ENCODE measurements at places on chromosomes 5 and 9. TPM values are rescaled to one million over a fixed set of nuclear protein-coding genes. Genes with fewer than 3 reads are reported as not detected.

GRCh38 chr5:55603922-55604321, 69.2 kb upstream of the PLPP1 start:
- no peaks in the 10 kb centered on the region for H3K27me3 ChIP-seq
- no peak for DNase-seq
- H3K4me3 ChIP-seq = no peak overlapping the region
- peak overlapping the region; percentile 95 for H3K27ac ChIP-seq
- peaks cover 14% of the 10 kb centered on the region for H3K4me1 ChIP-seq

- no peak overlapping the region for H3K4me3 ChIP-seq
- no peaks in the 10 kb centered on the region for H3K27me3 ChIP-seq
- no peak for DNase-seq
- H3K36me3 ChIP-seq = no peaks in the 10 kb centered on the region
Measured at GRCh38 chr9:135589596-135590485, 28.3 kb downstream of the PAEP start.

DNA sequence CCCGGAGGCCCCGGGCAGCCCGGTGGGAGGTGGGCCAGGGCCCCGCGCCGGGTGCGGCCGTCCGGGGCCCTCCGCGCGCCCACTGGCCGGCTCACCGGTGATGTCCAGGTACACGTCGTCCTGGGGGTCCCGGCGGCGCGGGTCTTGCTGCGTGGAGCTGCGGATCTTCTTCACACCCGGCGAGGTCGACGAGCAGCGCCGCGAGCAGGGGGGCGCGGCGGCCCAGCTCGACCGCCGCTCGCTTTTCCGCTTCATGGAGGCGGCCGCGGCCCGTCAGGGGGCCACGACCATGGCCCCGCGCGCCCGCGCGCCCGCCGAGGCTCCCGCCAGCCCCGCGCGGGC, 548 bp downstream of the CDC14B start:
- peak overlapping the region; percentile 83 for H3K27ac ChIP-seq
- peak overlapping the region; percentile 85 for H3K4me3 ChIP-seq
- no peak for DNase-seq

DNA sequence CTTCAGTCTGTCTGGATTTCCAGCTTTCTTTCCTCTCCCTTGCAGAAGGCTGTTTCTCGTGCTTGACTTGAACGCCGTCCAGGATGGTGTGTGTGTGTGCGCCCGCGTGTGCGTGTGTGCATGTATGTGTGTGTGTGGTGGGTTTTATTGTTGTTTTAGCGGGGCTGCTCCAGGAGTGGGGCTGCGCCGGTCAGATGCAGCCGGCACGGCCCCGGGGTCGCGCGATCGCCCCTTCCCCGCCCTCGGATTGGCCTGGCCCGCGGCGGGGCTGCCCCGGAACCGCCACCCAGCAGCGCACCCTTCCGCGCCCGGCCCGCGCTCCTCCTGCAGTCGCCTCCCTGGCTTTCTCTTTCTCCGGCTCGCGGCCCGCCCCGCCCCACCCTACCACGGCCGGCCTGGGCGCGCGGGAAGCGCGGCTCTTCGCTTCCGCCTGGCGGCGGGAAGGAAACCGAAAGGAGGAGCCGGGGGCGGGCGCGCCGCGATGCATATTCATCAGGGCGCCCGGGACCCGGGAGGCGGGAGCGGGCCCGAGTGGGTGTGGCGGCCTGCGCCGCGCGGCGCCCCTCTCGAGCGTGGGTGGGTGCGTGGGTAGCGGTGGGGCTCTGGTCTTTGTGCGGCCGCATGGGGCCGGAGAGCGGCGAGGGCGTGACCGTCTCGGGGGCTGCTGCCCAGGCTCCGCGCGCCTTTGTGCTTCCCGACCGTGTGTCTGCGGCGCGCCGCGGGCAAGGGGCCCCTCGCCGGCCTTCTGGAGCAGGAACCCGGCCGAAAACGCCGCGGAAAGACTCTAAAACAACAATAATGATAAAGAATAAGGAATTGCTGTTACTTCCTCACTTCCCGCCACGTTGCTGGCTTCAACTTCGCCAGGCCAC, 8.5 kb upstream of the NFIB start:
- peak overlapping the region; percentile 84 for H3K4me3 ChIP-seq
- peak; percentile 86 for DNase-seq
- H3K36me3 ChIP-seq = no peaks in the 10 kb centered on the region
- peak overlapping the region; percentile 99 for H3K27ac ChIP-seq
- no peaks in the 10 kb centered on the region for H3K4me1 ChIP-seq

The WDR31 gene
- 1.9 TPM for total RNA-seq

GRCh38 chr9:70053864-70054263, 10.2 kb downstream of the MAMDC2 start:
- no peak for DNase-seq
- no peak overlapping the region for H3K4me3 ChIP-seq
- peaks cover 4% of the 10 kb centered on the region for H3K4me1 ChIP-seq
- no peaks in the 10 kb centered on the region for H3K27me3 ChIP-seq
- H3K27ac ChIP-seq = peak overlapping the region; percentile 64

The PCDHGC4 gene
- total RNA-seq = 2.6 TPM

The ZNF462 gene
- total RNA-seq = 9.0 TPM

DNA sequence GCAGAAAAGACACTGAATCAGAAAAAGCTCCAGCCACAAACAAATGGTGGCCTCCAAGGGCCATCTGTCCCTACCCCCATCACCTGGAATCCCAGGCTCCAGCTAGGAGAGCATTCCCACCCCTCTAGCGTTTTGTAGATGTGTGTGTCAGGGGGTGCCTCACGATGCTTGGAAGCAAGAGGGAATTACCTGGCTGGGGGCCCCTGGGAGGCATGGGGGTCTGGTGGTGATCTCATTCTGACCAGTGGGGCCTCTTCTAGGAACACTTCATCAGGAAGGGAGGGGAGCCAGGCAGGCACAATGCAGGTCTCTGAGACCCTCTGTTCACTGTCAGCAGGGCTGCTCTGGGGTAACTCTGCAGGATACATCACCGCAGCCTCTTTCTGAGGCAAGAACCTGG, 6.0 kb downstream of the SHROOM1 start:
- no peaks in the 10 kb centered on the region for H3K27me3 ChIP-seq
- no peak overlapping the region for H3K27ac ChIP-seq
- H3K36me3 ChIP-seq = no peaks in the 10 kb centered on the region
- DNase-seq = no peak
- H3K4me1 ChIP-seq = no peaks in the 10 kb centered on the region
- no peak overlapping the region for H3K4me3 ChIP-seq

DNA sequence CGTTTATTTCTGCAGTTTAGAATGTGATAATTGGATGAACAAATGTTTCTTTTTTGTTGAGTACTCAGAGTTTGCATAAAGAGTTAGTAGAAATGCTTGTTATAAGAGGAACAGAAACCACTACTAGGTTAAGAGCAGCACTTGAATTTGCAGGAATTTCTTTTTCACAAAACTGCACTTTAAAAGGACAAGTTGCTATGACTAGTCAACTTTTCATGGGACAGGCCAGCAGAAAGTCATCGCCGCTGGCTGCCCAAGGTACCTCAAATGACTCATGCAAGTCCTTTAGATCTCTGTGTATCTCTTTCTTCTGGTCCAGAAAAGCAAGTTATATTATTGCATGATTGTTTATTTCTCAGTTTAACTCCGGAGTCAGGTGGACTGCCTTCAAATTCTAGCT, 97.3 kb upstream of the HMHB1 start:
- no peaks in the 10 kb centered on the region for H3K4me1 ChIP-seq
- H3K36me3 ChIP-seq = no peaks in the 10 kb centered on the region
- no peaks in the 10 kb centered on the region for H3K27me3 ChIP-seq
- no peak for DNase-seq

GRCh38 chr5:172786736-172787462, 15.9 kb upstream of the DUSP1 start:
- H3K4me3 ChIP-seq = no peak overlapping the region
- no peak overlapping the region for H3K27ac ChIP-seq
- no peaks in the 10 kb centered on the region for H3K36me3 ChIP-seq
- no peaks in the 10 kb centered on the region for H3K27me3 ChIP-seq

- H3K27ac ChIP-seq = no peak within 1 kb of the TSS
- DNase-seq = no peak
- peaks cover 6% of the 10 kb centered on the region for H3K4me1 ChIP-seq
- no peaks in the 10 kb centered on the region for H3K36me3 ChIP-seq
Measured at GRCh38 chr9:97853056-97853843, at the start of gene FOXE1. FOXE1 (plus strand) TSS chr9:97853226; CDS start chr9:97853915, 689 bp downstream.

The PCDHGC3 gene
- 29.6 TPM for total RNA-seq

DNA sequence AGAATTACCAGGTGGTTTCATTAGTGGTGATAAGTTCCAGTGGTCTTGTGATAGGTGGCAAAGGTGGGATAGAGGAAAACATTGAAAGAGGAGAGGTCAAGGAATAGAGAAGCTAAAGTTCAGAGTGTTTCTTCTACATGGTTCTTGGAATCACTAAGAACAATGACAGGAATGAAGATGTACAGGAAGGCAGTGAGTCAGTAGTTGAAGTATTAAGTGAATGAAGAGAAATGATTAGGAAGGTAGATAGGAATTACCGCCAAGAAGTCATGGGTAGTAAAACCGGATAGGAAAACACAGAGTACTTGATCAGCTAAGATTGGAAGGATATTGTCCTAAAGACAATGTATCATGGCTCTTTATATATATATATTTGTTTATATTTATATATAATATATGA, 37.9 kb upstream of the RASA1 start:
- H3K27ac ChIP-seq = no peak overlapping the region
- no peaks in the 10 kb centered on the region for H3K27me3 ChIP-seq
- no peaks in the 10 kb centered on the region for H3K4me1 ChIP-seq
- no peak overlapping the region for H3K4me3 ChIP-seq
- H3K36me3 ChIP-seq = no peaks in the 10 kb centered on the region

- H3K27ac ChIP-seq = peak overlapping the region; percentile 41
- DNase-seq = no peak
- H3K4me1 ChIP-seq = peaks cover 13% of the 10 kb centered on the region
Measured at GRCh38 chr9:83281306-83282255, 218.6 kb upstream of the RASEF start.

GRCh38 chr9:92747459-92748232, 17.0 kb downstream of the BICD2 start:
- no peaks in the 10 kb centered on the region for H3K36me3 ChIP-seq
- H3K27ac ChIP-seq = no peak overlapping the region
- DNase-seq = no peak
- no peaks in the 10 kb centered on the region for H3K4me1 ChIP-seq
- H3K4me3 ChIP-seq = no peak overlapping the region
